Neural crest cell (in vitro differentiated cells): ENCODE measurements at places on chromosomes 2 and 18. TPM values are rescaled to one million over a fixed set of nuclear protein-coding genes. Genes with fewer than 3 reads are reported as not detected.

DNA sequence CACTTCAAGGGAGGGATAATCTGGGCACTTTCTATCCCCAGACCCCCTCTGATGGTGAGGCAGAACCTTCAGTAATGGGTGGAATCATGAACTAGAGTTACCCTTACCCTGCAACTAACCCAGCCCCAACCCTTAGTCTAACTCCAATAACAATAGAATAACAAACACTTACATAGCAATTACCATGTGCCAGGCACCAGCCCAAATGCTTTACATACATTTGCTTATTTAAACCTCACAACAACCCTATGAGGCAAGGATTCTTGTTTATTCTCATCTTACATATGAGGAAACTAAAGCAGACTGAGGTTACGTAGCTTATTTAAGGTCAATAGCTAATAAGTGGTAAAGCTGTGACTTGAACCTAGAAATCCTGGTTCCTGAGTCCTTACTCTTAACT is 132.8 kb downstream of the CYP26B1 start:
- DNase-seq, result no peak

Gene MDH1B
- 2.0 and 4.6 TPM in 2 replicates for total RNA-seq

GRCh38 chr2:23588508-23589201 is 203.7 kb downstream of the KLHL29 start:
- no peak for DNase-seq

DNA sequence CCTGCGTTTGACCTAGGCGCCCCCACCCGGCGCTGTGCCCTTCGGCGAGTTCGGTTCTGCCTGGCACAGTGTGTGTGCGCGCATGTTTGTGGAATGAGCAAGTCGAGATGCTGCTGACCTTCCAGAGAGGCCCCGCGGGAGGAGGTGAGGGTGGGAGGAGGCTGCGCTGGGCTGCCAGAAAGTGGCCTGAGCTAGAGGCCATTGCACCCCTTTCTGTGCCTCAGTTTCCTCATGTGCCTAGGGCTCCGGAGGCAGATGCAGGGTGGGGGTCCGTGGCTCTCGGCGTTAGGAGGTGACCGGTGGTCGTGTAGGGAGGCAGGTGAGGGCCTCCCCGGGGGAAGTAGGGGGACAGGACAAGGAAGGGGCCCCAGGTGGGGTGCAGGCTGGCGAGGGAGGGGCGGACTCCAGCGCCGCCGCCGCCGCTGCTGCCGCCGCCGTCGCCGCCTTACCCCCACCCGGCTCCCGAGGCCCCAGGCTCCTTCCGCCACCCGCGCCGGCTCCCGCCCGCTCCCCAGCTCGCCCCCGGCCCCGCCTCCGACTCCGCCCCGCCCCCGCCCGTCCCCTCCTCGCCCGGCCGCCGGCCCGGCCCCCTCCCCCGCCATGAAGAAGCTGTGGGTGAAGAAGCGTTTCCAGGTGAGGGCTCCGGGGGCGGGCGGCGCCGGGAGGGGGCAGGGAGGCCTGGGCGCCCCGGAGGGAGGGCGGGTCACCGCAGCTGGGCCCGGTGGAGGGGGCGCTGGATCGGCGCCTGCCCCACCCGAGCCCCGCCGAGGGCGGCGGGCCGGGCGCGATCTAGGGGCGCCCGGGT is 7.0 kb downstream of the SPEG start:
- no peak for DNase-seq
